ENCODE measurements at places on chromosomes 3 and 15.
A peak's percentile ranks its signal among the peaks of the same experiment; 100 is the strongest.

DNA sequence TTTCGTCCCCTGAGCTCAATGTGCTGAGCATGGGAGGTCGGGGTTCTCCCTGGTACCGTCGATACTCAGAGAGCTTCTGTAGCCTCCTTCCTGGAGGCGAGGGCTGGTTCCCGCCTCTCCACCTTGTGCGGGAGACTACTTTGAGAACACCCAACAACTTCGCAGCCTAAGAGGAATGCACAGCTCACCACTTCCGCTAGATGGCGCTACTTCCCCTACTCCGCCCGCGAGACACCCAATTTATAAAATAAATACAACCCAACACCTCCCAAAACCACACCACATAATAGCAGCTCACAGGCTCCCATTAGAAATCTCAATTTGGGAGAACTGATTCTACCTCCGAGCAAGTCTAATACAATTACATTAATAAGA is 1.2 kb downstream of the RGMA start:
- DNase-seq, result peak; percentile 57

DNA sequence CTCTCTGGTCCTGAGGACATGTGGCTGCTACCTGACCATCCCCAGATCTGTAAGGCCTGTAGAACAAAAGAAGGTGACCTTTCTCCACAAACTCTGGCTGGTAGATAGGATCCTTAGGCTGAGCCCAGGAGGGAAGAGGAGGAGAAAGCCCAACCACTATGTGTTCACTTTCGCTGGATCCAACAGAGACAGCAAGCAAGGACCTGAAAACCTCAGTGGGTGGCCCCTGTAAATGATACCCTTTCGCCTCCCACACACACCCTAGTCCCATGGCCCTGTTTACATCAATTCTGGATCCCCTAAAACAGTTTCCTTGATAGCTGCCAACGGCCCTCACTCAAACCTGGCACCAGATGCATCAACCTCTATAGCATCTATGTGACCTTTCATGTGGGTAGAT is 22.4 kb downstream of the CCDC12 start:
- DNase-seq, result no peak

DNA sequence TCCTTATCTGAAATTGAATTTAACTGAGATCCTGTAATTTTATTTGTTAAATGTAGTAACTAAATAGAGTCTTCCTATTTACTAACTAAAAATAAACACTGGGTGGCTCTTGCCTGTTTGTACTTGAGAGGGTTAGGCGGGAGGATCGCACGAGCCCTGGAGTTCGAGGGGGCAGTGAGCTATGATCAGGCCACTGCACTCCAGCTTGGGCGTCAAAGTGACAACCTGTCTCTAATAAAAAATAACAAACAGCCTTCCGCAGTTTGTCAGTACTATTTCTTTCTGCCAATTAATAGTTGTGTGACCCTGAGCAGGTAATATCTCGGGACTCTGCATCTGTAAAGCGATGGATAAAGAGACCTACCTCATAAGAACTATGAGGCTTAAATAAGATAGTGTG is 768 bp upstream of the PDE12 start:
- no peak for DNase-seq

- no peak for DNase-seq
These were observed 56.2 kb downstream of the TFG start for GRCh38 chr3:100765437-100765975.

DNA sequence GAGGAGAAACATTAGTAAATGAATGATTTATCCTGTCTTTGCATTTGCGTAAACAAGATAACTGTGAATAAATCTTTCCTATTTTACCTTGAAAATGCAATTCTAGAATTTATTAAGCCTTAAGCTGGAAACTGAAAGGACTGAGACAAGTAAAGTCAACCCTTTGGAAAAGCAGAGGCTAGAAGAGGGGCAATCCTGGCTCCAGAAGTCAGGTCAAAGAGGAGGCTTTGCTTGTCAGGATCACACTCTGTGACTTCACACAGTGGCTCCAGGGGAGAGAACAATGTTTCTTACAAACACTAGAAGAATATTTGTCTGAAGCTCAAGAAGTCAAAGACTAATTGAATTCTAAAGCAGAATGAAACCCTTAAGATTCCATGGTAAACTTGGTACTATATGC is 530.4 kb downstream of the NAALADL2 start:
- no peak for DNase-seq

GRCh38 chr3:13280811-13281506 is 139.2 kb downstream of the NUP210 start:
- DNase-seq, result no peak

DNA sequence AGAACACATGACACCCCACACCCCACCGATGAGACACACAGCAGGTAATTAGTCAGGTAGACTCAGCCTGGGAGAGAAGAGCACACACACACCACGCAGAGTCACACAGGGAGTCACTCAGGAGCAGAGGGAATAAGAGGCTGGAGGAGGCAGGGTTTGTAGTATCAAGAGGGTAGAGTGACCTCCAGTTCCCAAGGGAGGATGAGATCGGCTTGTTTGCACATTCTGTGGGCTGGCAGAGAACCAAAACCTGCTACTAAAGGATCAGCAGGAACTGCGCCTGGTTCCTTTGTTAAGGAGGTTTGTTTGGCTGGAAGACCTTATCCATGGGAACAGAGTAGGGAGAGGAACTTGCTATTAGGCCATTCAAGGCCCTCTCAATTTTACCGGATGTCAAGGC is 281.4 kb upstream of the SLCO3A1 start:
- DNase-seq, result no peak

- DNase-seq, result peak; percentile 62
These were observed 22.6 kb upstream of the CACNA2D2 start for GRCh38 chr3:50525987-50526386.

- DNase-seq, result no peak
These were observed 515.2 kb upstream of the CCDC54 start for GRCh38 chr3:106862067-106862466.

DNA sequence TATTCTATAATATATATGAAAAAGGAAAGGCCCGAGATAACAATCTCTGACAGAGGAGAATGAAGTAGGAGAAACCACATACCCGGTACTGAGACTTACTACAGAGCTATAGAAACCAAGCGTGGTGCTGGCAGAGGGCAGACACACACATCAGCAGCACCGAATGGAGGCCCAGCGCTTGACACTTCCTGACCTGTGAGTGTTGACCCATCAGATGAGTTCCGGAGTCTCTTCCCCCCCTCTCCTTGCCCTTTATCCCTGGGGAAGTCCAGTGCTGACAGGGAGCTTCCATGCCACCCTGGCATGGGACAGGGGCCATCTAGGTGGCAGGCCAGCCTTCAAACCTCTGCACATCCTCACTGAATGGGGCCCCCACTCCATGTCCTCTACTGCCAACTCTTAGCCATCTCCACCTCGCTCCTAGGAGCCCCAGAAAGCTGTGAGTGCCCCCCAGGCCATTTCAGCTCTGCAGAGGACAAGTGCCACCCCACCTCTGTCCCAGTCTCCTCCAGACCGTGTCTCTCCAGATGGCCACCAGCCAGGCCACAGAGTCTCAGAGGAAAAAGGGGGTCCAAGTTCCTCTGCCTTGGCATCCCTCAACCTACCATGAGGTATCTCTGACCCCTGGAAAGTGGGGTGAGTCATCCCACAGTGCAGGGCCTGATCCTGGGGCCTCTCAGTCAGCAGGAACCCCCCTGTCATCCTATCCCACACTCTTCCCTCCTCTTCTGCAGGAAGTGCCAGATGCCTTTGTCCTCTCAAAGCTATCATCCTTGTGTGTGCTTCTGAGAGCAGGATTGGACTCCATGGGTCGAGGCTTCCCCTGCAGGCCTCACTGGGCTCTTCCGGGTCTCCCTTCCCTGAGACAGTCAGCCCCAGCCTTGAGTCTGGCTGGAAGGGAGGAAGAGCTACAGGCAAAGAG is 116.5 kb upstream of the ALDH1A3 start:
- DNase-seq, result no peak

DNA sequence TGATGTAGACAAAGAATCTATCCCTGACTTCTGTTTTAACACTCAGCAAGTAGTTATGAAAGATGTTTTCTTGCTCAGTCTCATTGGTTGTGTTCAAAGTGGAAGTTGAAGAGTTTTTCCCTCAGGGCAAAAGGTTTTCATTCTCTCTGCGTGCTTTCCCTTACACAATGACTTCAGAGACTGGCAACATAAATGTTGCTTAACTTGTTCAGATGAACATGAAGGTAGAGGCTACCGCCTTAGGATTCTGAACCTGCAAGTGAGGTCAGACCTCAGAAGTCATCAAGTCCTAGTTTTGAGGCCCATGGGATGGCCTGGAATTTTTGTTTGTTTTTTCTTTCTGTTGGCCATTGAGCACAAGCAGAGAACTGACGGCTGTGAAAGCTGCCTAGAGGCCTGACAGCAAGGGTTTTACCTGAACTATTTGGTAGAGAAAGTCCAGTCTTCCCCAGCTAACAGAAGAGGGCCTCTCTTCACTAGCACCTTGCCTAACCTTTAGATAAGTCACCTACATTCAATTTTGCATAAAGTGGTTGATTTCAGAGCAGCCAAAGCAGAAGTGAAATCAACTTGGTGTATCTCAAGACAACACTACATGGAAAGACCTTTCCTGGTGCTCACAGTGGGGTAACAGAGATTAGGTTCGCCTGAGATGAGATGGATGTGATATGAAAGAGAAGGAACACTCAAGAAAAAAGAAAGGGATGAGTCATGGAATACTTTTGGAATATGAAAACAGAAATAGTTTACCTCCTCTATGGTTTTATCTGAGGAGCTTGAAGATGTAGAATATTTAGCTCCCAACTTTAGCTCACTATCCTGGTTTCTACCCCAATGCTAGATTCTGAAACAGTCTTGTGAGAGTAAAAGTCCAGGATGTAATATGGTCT is 53.6 kb upstream of the AP4E1 start:
- no peak for DNase-seq

DNA sequence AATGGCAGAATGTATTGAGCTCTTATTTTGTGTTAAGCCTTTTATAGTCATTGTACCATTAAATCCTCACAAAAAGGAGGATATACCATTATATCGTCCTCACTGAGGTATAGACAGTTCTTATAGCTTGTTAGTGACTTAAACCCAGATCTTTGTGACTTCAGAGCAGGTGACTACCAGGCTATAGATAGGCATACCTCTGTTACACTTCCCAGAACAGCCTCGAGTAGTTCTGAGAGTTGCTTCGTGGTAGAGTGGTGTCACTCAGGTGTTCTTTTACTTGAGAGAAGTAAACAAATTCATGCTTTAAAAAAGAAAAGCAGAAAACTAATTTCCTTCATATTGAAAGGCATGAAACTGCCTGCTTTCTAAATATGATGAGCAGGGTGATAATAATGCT is 59.9 kb downstream of the SEC22A start:
- DNase-seq, result no peak

GRCh38 chr15:96352604-96353405 is 22.3 kb downstream of the NR2F2 start:
- no peak for DNase-seq

DNA sequence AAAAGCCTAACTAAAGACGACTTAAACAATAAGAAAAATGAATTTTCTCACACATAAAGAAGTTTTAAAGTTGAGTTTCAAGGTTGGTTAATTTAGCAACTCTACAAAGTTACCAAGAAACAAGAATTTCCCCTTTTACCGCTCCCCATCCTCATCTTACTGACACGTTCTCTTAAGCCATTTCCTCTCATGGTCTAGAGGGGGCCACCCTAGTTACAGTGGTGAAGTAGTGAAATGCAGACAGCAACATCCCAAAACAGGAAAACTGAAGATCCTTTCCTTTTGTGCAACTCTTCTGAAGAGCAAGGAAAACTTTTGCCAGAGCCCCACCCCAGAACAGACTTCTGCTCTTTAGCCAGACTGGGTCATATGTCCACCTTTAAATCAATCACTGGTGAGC is 17.3 kb upstream of the SOX14 start:
- no peak for DNase-seq

DNA sequence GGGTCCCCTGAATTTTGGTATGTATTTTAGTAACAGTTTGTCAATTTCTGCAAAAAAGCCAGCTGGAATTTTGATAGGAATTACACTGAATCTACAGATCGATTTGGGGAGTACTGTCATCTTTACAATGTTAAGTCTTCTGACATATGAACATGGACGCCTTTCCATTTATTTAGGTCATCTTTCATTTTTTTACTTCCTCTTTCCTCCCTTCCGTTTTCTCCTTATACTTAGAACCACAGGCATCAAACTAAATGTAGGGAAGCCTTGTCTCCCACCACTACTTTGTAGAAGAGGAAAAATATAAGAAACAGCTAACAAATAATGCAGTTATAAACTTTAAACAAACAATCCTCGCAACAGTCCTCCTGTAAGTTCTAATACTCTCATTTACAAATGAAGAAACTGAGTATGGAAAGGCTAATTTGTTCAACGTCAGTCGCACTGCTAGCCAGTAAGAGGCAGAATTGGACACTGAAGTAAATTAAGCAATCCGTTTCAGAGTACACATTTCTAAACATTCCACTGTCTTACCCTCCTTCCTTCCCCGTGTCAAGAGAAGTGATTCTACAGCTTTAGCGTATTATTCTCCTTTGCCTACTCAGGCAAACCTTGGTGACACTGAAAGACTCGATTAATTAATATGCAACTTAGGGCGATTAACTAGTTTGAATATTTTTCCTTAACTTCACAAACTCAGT is 25.6 kb downstream of the RHOA start:
- no peak for DNase-seq

DNA sequence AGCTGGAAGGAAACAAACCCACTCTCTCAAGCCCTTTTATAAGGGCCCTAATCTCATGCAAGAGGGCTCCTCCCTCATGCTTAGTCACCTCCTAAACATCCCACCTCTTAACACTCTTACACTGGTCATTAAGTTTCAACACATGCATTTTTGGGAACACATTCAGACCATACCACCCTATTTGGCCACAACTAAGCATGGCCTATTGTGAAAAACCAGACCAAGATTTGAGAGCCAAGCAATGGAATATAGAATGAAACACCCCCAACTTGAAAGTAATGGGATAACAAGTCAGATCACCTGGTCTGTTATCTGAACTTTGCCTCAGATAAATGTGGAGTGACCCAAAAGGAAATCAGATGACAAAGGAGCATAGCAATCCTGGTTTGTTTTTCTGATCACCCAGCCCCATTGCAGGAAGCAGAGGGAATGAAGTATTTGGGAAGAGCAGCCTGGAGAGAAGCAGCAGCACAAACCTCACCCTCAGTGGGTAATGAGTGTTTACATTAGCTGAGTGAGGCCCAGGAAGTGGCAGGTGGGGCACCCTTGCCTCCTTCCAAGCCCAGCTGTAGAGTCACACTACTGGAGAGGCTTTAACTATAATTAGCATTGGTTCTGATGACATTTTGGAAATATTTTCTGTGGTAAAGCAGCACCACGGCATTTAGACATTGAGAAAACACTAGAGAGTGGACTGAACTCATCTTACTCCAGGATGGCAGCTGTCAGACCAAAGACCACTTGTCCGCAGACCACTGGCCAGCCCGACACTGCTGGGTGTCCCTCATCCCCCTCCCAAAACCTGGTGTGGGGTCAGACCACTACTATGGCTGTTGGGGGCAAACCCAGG is 48.8 kb upstream of the PRTG start:
- no peak for DNase-seq

DNA sequence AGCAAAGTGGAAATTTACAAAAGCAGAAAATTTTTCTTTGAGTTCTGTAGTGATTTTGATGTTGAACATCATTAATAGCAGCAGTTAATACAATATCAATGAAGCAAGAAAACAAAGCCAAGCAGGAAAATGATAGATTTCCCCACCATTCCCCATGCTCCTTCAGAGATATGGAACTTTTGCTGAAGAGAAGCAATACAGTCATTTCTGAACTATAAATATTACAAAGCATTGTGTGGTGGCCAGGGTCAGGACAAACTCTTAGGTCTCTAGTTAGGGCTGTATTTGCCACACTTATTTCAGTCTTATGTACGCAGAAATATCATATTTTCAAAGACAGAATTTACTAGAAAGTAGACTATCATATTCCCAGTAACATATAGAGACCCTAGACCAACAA is 88.8 kb upstream of the P3H2 start:
- DNase-seq, result no peak

GRCh38 chr15:38670128-38671005 is 105.8 kb upstream of the RASGRP1 start:
- no peak for DNase-seq
